ENCODE measurements at places on chromosomes 11 and 22.

GRCh38 chr11:1041936-1042608, 5.6 kb upstream of the MUC6 start:
- no peak for DNase-seq

DNA sequence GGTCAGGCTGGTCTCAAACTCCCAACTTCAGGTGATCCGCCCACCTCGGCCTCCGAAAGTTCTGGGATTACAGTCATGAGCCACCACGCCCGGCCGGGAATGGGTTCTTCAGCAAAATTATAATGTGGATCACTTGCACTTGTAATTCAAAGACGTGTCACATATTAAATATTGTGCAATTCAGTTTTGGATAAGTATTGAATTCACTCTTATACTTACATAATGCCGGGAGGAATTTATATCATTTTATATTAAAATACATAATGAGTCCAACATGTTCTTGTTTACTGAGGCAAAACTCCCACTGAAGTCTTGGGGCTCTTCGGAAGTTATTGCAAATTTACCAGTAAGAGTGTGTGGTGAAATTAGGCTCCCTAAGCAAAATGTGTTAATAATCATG, 635.2 kb upstream of the LUZP2 start:
- DNase-seq, result no peak

- no peak for DNase-seq
Measured at GRCh38 chr11:7520981-7521487, 7.2 kb downstream of the PPFIBP2 start.

DNA sequence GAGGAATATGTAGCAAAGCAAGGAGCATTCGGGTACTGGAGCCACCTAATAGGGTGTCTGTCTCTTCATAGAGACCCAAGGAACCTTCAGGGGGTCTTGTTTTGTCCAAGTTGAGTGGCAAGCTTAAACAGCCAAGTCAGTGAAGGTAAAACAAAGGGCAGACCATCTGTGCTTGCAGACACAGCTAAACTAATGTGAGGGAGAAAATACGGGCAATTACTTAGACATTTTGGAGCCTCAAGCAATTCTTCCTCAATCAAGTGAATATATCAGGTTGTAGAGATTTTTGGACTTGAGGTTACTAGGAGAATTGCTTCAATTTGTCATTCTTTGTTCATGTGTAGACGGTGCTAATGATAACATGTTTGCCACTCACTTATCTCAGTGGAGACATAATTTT, 148.2 kb upstream of the ARHGAP20 start:
- DNase-seq, result no peak

- DNase-seq, result no peak
Measured at GRCh38 chr11:105220121-105220520, 80.6 kb upstream of the CARD18 start.

GRCh38 chr22:50545522-50546325, at the start of gene KLHDC7B:
Gene KLHDC7B (plus strand): TSS chr22:50545899. CDS start chr22:50546244, 345 bp downstream.
- no peak for DNase-seq

- DNase-seq, result no peak
Measured at GRCh38 chr22:27239520-27239919, 562.0 kb downstream of the MN1 start.

GRCh38 chr11:133808393-133809140, 36.7 kb downstream of the SPATA19 start:
- DNase-seq, result no peak

DNA sequence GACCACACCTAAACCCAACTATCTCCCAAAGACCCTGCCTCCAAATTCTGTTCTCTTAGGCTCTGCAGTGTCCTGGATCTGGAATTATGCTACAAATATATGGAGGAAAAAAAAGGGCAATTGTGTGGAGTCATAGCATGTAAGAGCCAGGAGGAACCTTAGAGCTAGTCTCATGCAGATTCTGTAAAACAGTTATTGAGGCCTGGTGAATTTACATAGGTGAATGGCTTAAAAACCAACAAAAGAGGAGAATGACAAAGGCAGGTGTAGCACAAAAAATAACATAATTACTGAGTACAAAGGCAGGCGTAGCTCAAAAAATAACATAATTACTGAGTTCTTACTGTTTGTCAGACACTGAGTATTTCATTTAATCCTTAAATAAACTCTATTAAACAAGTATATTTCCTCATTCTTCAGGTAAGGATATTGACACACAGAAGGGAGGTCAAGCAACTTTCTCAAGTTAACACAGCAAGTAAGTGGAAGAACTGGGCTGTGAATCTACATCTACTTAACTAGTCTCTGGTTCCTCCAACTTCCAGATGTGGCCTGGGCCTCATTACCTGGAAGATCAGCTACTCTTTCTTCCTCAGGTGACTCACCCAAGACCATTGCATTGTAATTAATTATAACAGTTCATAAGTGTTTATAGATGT, 938.9 kb upstream of the TENM4 start:
- DNase-seq, result peak; percentile 40

DNA sequence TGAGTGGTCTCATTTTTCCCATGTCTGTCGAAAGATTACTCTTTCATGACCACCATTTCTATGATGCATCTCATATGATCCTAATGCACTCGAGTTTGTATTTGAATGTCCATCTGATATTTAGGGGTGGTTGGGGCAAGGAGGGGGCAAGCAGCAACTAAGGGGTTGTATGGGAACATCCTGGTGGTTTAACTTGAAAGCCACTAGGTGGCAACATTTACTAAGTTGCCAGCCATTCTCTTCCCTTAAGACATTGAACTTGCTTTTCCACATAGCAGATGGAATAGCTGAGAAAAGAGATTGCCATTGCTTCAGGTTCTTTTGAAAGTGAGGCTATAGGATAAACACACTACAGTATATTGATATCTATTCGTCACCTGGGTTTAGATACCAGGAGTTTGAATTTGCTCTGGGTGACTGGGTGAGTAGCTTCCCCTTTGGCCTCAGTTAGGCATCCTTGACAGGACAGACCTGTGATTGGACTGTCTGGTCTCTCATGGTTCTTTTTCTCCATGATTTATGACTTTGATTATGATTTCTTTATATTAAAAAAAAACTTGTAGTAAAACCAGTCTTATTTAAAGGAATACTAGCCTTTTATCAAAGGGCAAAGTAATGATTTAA, 32.4 kb downstream of the NF2 start:
- DNase-seq, result peak; percentile 43

DNA sequence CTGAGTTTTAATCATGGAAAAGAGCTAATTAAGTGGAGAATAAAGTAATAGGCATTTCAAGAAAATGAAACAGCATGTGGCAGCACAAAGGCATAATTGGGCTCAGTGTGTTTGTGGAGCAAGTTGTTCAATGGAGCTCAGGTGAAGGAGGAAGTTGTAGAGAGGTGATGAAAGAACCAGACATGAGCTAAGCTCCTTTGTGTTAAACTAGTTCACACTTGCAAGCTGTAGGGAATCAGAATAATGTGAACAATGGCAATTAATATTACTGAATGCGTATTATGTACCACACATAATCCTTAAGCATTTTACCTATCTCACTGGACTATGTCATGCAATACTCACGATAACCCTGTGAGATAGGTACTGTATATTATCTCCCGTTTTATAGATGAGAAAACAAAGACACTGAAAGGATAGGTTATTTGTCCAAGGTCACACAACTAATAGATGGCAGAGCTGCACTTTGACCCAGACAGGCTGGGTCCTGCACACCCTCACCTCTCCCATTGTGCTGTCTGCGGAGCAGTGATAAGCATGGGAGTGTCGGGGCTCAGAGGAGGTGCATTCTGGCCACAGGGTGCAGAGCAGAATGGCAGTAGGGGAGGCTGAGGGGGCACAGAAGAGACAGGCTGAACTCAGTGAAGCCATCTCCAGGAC, 8.9 kb downstream of the OLFML1 start:
- no peak for DNase-seq

DNA sequence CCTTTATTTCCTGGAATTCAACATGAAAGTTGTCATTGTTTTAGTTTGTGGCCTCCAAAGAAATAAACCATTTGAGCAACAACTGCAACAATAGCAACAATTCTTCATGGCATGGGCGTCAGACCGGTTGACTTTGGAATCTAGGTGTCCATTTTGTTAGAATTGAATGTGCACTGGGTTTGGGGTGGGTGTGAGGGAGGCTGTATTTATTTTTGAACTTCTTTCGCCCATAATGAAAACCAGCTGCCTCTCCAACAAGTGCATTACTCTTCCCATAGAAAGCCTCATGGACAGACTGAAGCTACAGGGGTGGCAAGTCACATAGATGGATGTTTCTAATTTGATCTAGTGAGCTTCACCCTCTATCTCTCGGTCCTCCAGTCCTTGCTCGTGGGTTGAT, 85.4 kb downstream of the ADAMTS15 start:
- DNase-seq, result no peak

DNA sequence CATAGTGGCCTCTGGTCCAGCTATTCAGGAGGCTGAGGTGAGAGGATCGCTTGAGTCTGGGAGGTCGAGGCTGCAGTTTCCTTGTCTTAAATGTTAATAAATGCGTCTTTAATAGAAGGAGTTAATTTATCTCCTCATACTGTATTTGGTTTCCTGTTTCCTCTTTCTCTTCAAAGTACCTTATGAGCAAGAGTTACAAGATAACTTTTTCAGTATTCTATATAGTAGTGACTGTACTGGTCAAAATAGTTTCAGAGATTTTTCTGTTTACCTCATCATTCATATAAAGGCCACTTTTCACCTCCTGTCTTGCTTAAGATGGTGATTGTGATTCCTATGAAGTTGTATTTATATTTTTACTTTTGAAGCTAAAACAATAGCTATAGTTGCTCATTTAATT, 50.9 kb downstream of the MCAM start:
- DNase-seq, result no peak

DNA sequence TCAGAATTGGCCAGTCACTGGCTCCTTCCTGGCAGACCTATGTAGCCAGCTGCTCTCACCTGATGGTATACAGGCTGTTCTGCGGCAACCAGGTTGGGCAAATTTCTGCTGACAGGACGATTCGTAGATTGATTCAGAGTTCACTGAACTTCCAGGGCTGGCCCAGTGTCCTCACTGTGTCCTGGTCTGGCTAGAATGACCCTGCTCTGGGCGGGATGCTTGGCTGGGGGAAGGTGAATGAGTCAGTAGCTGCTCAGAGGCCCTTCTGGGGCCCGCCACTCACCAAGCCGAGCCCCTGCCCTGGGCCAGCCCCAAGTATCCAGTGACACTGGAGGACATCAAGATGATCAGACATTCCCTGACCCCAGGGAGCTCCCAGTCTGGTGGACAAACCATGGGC, 62.9 kb upstream of the WNT11 start:
- DNase-seq, result no peak

- no peak for DNase-seq
Measured at GRCh38 chr11:122981388-122982264, at the start of gene BSX. Gene BSX (minus strand): TSS chr11:122981834. CDS start chr11:122981671, 163 bp downstream.

DNA sequence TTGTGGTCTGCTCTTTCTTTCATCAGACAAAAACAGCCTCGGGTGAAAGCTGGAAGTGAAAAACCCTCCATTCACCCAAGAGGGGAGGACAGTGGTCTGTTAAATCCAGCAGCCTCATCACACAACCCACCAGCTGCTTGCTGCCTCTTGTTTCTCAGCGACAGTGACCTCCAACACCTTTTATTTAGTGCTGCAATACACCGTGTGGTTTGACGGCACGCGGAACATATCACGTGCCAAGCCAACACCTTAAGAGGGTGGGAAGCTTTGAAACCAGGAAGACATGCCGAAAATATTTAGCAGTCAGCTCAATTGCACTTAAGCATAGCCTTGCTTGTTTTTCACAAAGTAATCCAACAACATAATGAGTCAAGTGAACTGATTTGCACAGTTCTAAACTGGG, 39.8 kb upstream of the POGLUT3 start:
- no peak for DNase-seq

DNA sequence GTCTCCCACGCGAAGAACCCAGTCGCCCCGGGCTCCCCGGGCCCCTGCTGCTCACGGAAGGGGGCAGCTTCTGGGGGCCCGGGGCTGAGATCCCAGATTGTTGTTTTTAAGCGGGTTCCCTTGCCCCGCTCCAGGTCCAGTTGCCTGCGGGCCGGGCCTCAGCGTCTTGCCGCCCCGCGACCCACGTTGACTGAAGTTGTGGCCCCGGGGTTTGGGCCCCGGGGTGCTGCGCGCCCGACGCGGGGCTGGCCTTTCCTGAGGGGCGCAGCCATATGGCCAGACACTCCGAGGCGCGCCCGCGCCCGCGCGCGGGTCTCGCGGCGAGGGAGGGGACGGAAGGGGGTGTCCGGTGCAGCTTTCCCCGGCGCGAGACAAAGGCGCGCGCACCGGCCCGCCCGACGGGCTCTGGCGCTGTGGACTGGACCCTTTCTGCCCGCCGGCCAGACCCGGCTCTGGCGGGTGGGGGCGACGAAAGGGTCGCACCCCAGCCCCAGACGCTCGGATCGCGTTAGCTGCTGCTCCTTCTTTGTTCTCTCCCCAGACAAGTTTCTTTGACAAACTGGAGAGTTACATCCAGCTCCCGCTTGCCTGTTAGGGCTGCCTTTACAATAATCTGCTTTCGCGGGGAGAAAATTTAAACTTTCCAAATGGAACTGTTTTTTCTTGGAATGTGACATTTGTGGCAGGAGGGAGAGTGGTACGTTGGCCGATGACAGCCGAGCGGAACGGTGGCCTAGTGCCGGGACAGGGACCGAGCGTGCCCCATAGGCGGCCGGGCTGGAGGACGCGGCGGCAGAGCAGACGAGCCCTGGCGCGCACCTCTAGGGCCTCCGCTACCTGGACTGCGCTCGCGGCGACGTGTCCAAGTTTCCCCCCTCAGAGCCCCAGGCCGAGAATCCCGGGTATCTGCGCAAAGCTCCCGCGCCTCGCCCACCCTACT, 716 bp downstream of the AMOTL1 start:
- DNase-seq, result peak; percentile 25

DNA sequence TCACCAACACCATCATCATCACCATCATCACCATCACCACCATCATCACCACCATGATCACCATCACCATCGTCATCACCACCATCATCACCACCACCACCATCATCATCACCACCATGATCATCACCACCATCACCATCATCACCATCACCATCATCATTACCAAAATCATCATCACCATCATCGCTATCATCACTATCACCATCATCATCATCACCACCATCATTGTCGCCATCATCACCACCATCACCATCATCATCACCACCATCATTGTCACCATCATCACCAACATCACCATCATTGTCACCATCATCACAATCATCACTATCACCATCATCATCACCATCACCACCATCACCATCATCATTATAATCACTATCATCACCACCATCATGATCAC, 893.5 kb downstream of the TBC1D22A start:
- no peak for DNase-seq

DNA sequence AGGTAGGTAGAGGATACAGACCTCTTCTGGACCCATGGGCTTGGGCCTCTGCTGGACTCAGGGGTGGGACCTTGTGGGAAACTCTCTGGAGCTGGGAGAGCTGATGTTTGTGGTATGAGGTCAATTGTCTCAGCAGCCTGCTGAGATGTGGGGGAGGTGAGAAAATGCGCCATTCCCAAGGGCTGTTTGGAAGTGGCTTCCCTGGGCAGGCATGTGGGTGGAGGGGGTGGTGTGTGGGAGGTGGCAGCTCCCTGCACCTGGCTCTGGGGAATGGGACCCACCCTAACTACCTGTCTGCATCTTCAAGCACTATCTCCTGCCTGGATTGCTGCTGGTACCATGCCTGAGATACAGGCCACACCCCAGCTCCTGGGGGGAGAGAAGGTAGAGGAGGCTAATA, 97.4 kb upstream of the THY1 start:
- DNase-seq, result no peak

- no peak for DNase-seq
Measured at GRCh38 chr22:32628628-32629572, 154.3 kb downstream of the FBXO7 start.

Data from COR-L47 (cell line).